NCI-H2171 (cell line): ENCODE measurements at places on chromosomes 2 and 18.
A peak's percentile ranks its signal among the peaks of the same experiment; 100 is the strongest.

DNA sequence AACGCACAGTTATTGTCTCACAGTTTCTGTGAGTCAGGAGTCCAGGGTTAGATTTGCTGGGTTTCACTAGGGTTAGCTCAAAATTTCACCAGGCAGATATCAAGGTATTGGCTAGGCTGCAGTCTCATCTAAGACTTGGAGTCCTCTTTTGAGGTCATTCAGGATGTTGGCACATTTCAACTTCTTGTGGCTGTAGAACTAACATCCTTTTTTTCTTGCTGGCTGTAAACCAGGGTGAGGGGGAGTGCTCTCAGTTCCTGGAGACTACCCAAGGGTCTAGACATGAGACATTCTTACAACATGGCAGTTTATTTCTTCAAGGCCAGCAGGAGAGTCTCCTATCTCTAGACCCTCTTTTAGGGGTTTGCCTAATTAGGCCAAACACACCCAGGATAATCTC, 12.8 kb upstream of the CAVIN2 start:
- DNase-seq = no peak

DNA sequence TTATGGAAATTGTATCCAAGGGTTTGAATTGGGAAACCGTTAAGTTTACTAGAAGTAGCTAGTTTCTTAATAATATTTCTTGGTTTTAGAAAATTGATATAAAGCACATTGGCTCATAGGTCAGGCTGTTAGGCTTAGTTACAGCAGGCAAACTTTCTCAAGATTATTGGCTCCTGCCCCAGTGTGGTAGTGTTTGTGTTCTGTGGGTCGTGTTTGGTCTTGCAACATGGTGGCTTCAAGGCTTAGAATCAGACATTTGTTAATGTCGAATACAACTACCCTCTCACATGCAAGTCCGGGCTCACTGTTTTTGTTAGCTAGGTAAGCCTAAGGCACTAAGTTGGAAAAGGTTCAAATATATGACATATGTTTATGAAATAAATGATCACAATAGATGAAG, 19.6 kb downstream of the CERS6 start:
- no peak for DNase-seq

DNA sequence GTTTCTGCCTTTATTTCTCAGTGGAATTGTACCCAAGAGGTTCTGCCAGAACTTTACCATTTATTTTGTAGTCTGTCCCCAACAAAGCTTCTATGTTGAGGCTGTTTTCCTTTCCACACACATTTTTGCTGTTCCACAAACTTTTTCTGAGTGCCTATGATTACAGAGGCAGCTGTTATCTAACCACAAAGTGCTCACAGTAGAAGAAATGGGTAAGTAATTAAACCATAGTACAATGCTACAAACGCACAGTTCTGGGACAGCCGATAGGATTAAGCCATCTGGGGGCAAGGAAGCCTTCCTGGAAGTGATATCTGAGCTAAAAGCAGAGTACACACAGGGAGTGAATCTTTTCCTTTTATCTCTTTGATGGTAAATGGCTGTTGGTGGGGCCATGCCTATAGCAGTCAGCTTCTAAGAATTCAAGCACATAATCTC, 3.9 kb upstream of the MGAT4A start:
- DNase-seq = no peak

GRCh38 chr2:32712870-32713269, 85.0 kb downstream of the TTC27 start:
- DNase-seq = no peak

DNA sequence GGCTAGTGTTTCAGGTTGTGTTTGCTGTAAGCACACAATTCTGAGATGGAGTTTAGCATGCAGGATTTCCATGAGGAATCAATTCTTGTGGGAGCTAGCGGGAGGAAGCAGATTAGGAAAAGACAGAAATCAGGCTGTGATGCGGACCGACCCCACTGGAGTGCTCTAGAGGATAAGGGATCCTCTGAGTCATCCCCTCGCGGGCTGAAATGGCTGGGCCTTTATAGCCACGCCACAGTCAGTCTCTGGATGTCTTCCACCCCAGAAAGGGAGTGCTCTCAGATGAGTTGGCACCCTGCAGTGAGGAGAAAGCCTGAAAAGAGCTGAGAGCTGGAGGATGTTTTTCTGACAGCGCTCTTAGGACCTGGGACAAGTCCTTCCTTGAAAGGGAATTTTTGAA, 102.4 kb downstream of the GALNT3 start:
- no peak for DNase-seq

- DNase-seq = no peak
These were observed 99.6 kb downstream of the PRPF40A start for GRCh38 chr2:152617456-152618192.

DNA sequence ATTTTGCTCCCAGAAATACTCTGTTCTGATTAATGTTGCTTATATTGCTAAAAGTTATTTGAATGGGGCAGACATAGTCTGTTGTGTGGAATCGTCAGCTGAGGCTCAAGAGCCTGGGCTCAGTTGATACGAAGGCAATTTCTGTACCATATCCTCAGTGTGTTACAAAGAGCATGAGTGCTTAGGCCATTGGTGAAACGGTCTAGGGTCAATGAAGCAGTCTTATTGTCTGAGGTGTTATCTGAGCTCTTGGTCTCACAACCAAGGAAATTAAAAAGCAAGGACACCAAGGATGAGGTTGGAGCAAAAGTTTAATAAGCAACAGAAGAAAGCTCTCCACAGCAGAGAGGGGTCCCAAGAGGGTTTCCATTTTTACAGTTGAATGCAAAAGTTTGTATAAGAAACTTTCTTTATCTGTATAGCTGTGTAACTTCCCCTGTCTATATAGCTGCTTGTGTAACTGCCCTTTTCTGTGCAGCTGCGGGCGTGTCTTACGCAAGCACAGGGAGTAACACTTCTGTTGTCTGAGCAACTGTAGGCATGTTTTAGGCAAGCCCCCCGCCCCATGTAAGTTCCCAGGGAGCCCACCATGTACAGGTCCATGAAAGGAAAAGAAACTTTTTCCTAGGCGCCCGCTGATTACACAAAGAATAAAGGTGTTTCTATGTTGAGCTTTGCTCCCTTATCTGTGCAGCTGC, 40.6 kb upstream of the DSC1 start:
- DNase-seq = no peak

DNA sequence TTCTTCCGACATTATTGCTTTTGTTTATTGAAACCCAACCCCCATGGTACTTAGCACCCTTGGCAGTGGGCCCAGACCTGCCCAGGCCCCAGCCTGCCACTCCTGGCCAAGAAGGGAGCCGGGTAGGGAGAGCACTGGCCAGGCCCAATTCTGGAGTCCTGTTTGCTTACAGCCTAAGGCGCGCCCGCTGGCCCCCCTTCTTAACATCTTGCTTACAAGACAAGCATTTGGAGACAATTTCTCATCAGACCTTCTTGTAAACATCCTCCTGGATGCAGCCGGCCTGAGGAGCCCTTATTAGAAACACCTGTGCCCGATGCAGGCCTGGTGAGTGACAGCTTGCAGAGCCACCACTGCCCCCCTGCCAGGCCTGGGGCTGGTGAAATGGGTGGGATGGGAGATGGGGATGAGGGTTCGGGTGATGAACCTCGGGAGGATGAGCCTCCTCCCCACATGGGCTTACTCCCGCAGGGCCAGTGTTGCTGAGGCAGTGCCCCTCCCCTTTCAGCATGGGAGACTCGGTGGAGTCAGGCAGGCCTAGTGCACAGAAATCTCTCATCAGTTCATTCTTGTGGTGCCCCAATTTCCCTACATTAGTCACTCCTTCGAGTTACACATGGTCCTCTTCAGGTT, 217.5 kb downstream of the CYP26B1 start:
- peak; percentile 56 for DNase-seq

DNA sequence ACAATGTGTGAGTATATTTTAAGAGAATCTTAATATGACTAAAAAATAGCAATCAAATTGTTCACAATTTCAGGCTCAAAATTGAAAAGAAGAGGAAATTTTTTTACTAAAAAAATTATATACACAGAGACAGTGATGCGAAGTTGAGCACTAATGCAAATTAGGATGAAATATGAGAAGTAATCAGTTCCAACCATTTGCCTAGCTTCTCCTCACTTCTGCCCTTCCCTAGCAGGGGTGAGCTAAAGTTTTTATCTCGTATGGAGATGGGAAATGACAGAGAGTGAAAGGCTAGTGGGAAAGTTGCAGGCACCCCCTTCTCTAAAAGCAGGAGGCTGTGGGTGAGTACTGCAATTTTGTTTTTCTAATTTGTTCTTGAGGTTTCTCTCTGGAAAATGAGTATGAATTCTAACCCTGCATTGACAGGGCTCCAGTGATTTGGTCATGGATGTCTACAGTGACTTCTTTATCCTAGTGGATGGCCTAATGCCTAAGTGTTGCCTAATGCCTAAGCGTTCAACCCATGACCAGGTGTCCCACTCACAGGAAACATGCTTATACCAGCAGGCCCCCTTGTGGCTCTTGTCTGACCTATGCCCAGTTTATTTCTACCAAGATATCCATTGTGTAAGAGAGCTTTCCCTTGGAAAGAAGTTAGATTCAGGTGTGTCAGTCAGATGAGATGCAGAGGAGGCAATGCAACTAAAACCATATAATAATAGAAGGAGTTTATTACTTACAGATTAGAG, 78.0 kb upstream of the HNMT start:
- peak; percentile 64 for DNase-seq

GRCh38 chr2:31523871-31524492, 56.8 kb downstream of the SRD5A2 start:
- DNase-seq = no peak

- DNase-seq = no peak
These were observed 369.1 kb downstream of the ZNF521 start for GRCh38 chr18:24982831-24983230.

- DNase-seq = no peak
These were observed 29.9 kb downstream of the SCN7A start for GRCh38 chr2:166464187-166464586.

DNA sequence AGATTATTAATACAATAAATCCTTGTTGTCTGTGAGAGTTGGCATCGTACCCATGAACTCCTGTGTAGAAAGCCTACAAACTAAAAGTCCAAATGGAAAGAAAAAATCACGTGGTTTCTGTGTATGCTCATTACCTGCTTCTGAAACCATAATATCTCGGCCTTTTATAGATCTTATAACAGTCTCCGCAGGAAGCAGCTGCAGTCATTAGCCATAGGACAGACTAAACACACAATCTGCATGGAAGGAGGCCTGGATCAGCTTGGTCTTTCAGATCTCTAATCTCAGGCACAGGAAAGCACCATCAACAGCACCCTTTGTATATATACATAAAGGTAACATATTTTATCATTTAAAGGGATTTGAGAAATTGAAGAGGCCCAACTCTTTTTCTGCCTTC, 508.9 kb upstream of the TCF4 start:
- DNase-seq = no peak

DNA sequence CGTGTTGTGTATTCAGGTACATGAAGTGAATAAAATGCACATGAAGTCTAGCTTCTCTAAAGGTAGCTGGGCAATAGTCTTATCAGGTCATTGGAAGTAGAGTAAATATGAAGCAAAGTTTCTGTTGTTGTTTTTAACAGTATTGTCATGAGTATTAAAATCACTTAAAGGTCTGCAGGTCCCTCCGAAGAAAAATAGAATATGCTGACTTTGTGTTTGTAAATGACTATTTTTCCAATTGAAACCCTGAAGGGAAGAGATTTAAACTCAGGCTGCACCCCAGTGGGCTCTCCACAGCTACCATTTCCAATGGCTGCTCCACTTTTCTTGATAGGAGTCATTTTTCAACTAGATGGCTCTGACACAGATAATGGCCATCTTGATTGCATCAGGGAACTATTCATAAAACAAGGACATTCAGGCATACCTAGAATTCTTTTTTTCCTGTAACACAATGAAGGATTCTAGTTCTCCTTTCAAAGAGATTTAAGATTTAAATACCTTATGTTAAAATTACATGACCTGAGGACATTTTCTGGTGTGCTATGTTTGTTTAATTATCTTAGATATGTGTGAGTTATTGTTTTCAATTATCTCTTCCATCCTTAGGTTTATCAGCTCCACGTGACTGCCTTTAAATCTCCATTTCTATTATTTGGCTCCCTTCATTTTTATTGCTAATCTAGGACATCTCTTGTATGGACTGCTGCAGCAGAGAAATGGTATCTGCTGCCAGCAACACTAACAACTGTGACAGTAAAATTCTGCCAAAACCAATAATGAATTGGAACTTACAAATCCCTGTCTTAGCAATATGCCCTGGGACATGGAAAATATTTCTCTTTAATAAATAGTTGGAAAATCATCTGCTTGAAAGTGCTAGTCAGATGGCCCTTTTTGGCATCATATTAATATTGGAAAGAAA, 149.2 kb upstream of the NOSTRIN start:
- DNase-seq = no peak

DNA sequence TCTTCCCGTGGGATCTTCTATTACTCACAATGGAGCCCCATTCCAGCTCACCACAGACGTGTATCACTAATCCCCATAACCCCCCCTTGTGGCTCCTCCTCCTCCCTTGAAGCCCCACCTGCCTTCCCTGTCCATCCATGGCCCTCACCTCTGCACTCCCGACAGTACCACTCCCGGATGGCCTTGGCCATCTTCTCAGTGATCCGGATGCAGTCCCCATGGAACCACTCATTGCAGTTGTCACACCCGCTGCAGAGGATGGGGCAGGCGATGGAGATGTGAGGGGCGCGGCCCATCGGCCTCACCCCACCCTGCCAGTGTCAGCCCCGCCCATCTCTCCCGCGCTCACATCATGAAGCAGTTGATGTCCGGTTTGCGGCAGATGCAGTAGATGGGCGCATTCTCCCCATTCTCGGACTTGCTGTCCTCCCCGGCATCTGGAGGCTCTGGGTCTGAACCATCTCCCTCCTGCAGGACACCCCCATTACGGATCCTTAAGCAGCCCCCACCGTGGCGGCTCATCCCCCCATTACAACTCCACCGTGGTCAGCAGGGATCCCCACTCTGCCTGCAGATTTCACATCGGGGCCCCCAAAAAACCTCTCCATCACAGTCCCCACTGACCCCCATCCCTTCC, 983 bp downstream of the CXXC1 start:
- DNase-seq = no peak

GRCh38 chr18:29780816-29781215, 1261.7 kb downstream of the DSC3 start:
- no peak for DNase-seq

- no peak for DNase-seq
These were observed 70.2 kb downstream of the TMEFF2 start for GRCh38 chr2:192124571-192124970.

- no peak for DNase-seq
These were observed 12.6 kb downstream of the BCL2 start for GRCh38 chr18:63306819-63307550.

DNA sequence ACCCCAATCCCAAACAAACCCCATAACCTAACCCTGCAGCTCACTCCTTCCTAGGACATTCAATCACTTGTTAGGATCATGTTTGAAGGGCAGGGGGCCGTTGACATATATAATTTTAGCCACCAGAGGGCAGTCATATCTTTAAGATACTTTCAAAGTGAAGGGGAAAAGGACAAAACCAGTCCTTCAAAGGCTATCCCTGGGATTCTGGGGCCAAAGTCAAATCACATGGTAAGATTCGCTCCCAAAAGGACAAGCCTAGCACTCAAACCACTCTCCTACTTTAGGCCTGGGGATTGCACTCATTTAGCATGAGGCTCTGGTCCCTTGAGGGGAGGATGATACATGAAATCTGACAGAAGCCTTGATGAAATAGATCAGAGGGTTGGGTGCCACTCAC, 44.6 kb downstream of the HAUS1 start:
- DNase-seq = peak; percentile 41
